Adrenal gland (tissue), 19 donors: ENCODE measurements at places on chromosomes 2 and 18. TPM values are rescaled to one million over a fixed set of nuclear protein-coding genes. Genes with fewer than 3 reads are reported as not detected.

The IL36G gene
- not detected for total RNA-seq

The IL18R1 gene
- 5.2 TPM for total RNA-seq

The UGT1A5 gene
- total RNA-seq: not detected

The SP140 gene
- 0.79 TPM for total RNA-seq

The SNORC gene
- total RNA-seq: 1.4 TPM

The CLEC4F gene
- total RNA-seq: not detected

The VAMP5 gene
- total RNA-seq: 86.1 TPM

The LIMS2 gene
- total RNA-seq: 16.5 TPM

The CPLX4 gene
- total RNA-seq: not detected

The SEPTIN2 gene
- total RNA-seq: 283 TPM

The LONRF2 gene
- total RNA-seq: 91.7 TPM

The GALNT5 gene
- total RNA-seq: 0.07 TPM

The COPS9 gene
- 156 TPM for total RNA-seq

The HJURP gene
- 3.6 TPM for total RNA-seq

The RGPD3 gene
- total RNA-seq: 0.06 TPM

The HAUS1 gene
- 24.5 TPM for total RNA-seq

The FSHR gene
- not detected for total RNA-seq

The CXCR2 gene
- total RNA-seq: not detected

The HTR2B gene
- 1.2 TPM for total RNA-seq

The BMP10 gene
- not detected for total RNA-seq

The CD8B gene
- total RNA-seq: 0.42 TPM

The INO80D gene
- 20.6 TPM for total RNA-seq
